Iris pigment epithelial cell (primary cell): ENCODE measurements at places on chromosomes 3 and 15.

- no peak for DNase-seq
Observed at GRCh38 chr3:161586556-161587235, 90.1 kb downstream of the OTOL1 start.

DNA sequence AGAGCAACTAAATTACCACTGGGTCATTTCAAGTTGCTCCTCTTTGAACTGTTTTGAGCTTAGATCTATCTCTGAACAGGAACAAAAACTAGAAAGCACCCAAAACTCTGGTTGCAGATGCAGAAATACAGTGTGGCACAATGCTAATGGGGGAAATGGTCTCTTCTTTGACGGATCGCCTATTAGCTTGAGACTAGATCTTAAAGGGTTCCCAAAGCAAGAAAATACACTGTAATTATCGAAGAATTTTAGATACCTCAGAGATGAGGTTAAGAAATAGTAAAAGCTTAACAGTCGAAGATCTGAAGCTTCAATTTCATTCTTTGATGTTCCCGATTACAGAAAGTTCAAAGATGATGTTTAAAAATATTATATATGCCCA is 818 bp downstream of the PPP1R2 start:
- DNase-seq, result peak; percentile 9

DNA sequence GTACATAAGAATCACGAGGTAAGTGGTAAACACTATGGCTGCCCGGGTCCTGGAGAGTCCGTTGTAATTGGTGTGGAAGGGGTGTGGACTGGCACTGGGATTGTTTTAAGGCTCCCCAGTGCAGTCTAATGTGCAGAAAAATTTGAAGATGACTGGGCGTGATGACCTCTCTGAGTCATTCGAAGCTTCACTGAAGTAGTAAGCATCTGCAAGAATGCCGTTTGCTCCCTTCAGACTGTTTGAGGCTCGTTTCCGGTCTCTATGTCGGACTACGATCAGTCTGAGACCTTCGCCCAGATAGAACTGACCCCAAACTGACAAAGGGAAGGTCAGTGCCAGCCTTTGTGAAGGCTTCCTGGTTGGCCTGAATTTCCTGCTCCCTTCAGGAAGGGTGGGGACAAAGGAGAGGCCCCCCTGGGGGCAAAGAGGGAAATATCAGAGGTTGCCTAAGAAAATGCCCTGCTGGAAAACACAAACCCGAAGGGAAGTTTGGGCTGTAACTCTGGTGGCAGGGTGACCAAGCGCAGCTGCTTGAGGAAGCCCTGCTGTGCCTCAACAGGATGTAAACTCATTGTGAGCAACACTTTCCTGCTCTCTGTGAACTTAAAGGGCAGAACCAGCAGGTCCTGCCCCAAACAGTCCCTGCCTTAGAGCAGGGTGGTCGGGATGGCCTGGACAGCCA is 34.6 kb downstream of the BTD start:
- peak; percentile 96 for DNase-seq

GRCh38 chr3:105950881-105951600 is 82.2 kb upstream of the CBLB start:
- DNase-seq, result no peak

GRCh38 chr3:194132465-194133286 is 3.3 kb upstream of the HES1 start:
- DNase-seq, result no peak

DNA sequence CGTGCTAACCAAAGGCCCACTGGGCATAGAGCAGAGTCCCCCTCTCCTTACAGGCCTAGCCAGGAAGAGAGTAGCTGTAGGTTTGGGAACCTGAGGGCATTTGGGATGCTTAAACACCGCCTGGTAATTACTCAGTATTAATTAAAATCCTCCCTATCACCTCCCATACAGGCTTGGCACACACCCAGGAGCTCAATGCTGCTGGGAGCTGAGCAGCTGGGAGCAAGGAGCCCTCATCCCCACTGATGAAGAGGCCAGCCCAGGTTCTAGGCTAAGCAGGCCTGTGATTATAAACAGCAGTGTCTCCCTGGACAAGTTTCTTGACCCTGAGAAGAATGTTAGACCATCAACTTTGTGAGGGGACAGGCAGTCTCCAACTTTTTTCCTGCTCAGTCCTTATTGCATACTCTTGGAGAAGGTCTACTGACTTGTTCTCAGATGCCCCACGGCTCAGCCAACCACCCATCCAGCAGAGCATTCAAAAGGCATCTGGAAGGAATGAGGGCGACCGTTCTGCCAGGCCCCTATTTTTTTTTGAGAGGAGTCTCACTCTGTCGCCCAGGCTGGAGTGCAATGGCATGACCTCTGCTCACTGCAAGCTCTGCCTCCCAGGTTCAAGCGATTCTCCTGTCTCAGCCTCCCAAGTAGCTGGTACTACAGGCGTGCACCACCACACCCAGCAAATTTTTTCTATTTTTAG is 1.3 kb upstream of the PRKAR2A start:
- no peak for DNase-seq

GRCh38 chr3:124235446-124235845 is 243.5 kb upstream of the ROPN1 start:
- no peak for DNase-seq

DNA sequence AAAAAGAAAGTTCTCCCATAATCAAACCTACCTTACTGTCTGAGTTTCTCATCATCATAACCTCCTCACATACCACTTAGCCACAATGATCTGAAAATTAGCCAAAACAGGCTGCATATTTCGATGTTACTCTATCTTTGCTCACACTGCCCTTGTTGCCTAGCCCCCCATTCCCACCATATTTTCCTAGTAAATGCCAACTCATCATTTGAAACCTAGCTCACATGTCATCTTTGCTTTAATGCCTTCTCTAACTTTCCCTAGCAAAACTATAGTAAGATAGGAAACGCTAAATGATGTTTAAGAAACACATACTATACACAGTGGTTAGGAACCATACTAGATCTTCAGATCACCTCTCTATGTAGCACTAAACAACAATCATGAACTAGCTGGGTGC is 64.9 kb downstream of the INO80 start:
- DNase-seq, result no peak

GRCh38 chr3:184372911-184373310 is 5.1 kb downstream of the THPO start:
- DNase-seq, result no peak

- DNase-seq, result peak; percentile 36
Observed at GRCh38 chr15:73915082-73915481, 11.2 kb upstream of the LOXL1 start.

GRCh38 chr15:24899367-24899766 is 55.4 kb upstream of the SNRPN start:
- no peak for DNase-seq

- DNase-seq, result no peak
Observed at GRCh38 chr15:61049028-61049427, 180.1 kb downstream of the RORA start.

DNA sequence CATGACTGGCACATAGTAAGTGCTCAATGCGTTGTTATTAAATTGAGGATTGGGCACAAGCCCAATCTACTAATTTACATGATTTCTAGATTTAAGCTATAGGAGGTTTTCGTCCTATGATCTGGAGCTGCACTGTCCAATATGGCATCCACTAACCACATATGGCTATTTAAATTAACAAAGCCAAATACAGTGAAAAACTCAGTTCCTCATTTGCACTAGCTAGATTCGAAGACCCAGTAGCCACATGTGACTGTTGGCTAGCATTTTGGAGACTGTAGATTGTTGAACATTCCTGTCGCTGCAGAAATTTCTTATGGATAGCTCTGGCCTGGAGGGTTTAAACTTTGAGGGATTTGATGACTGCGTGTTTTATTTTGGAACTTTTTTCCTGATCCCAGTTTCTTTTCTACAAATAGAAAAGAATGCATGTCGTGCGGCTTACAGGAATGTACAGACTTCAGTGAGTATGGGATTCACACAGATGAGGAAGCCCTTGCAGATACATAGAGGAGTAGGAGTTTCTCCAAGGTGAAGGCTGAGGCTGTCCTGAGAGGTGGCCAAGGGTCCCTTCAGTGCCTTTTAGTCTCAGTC is 82.8 kb downstream of the SLCO3A1 start:
- DNase-seq, result no peak
